ENCODE measurements at places on chromosomes 3 and 15.

DNA sequence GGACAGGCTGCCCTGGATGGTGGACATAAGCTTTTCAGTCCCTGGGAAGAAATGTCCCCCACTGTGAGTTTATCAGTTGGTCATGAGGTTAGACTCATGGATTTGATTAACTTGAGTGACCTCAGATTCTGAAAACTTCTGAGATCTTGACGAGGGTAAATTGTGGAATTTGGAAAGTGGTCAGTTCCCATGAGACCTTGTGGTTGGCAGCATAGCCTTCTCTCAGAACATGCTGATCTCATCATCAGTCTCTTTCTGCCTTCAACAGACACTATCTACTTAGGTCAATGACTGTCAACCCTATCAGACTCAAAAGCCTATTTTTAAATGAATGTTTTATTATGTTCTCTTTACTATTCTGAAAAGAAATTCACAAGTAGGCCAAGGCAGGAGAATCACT, 45.6 kb upstream of the NDUFB4 start:
- DNase-seq, result no peak

DNA sequence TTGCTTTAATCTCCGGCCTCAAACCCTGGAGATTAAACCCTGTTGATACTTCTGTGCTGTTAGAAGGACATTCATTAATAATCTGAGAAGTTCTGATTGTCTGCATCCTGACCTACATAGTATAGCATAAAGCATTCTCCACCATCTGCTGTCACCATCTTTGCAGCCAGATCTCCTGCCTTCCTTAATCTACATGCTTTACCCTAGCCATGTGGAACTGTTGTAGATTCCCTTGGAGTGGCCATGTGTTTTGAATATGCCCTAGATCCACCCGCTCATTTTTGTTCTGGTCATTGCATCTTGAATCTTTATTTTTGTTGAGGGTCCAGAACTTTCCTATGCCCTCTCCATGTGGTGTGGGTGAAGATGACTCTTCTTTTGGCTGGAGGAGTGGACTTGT, 110.3 kb downstream of the OXSM start:
- no peak for DNase-seq

- DNase-seq, result no peak
Measured at GRCh38 chr3:71107926-71108325, 475.6 kb downstream of the FOXP1 start.

GRCh38 chr3:81581966-81582599, 179.4 kb downstream of the GBE1 start:
- DNase-seq, result no peak

GRCh38 chr3:81823086-81823485, 61.6 kb upstream of the GBE1 start:
- no peak for DNase-seq

GRCh38 chr3:171365489-171365888, 94.7 kb downstream of the TNIK start:
- no peak for DNase-seq

DNA sequence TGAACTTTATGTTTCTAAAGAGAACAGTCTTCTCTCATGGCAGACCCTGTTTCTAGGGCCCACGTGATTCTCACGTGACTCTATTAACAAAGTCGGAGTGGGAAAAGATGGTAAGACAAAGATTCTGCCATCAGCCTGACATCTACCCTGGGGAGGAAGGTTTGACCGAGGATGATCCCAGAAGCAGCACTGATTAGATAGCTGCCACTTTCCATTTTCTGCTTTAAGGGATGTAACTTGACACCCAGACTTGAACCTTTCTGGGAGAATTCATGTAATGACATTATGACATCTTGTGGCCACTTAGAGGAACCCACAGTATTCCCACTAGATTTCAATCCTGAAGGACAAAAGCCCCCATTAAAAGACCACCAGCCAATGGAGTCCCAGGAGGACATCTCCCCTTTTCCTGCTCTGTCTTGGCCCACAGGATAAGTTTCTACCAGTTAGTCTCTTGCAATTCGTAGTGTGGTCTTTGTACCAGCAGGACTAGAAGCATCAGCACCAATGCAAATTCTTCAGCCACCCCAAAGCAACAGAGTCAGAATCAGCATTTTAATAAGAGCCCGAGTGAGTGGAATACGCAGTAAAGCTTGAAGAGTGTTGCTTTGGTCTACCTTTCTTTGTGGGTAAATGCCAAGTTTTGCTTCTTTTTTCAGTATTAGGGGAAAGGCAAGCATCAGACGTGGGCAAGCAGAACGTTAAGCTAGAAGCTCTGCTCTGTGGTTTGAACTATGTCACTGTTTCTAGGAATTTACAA, 480.5 kb upstream of the PROK2 start:
- DNase-seq, result no peak
